ENCODE measurements at places on chromosomes 2 and 18.

GRCh38 chr2:64108666-64109241, 35.5 kb downstream of the PELI1 start:
- DNase-seq = no peak

GRCh38 chr18:32469190-32469651, 1.5 kb downstream of the GAREM1 start:
- DNase-seq = peak; percentile 41

DNA sequence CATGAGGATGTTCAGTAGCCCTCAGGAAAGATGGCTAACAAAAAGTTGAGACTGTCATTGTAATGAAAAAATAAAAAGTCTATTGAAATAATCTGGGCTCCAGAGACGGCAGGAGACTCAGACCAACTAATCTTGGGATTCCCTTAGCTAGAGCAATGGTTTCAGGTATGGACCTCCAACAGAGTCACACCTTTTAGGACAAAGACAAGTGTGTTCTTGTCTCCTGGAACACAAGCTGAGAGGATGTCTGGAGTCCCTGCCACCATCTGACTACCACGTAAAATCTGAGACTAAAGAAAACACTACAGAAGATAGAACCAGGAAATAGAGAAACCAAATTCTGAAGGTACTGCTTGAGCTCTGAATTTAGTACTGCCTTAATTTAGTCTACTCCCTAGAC, 103.3 kb upstream of the RBBP8 start:
- no peak for DNase-seq

- no peak for DNase-seq
These were observed 108.5 kb downstream of the SOCS6 start for GRCh38 chr18:70397259-70397925.

DNA sequence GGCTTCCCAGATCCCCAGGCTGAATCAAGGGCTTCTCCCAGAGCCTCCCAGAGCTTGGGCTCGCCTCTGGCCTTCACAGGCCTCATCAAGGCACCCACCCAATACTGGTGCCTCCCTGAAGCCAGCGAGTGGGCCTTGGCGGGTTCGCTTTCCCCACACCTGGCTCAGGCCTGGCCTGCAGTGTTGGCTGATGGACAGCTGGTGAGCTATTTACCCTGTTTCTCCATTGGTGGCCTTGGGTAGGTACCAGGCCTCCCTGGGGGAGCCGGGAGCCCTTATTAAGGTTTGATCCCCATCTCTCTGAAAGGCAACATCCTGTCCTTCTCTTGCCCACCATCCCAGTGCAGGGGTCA, 18.2 kb upstream of the DUSP2 start:
- no peak for DNase-seq

DNA sequence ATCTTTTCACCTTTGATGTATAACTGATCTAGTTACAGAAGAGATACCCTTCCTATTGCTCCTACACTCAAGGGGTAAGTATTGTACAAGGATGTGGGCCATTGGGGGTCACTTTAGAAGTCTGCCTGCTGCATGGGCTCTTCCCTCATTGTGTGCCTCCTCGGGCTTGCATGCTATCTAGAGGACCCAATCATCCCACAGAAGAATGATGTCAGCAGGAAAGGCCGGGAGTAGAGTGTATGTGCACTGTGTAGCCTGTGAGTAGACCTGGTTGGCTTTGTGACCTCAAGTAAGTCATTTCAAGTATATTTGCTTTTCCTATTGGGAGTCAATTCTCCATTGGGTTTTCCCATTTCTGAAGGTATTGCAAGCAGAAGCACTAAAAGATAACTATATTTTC, 129.5 kb upstream of the TRIB2 start:
- DNase-seq = no peak

DNA sequence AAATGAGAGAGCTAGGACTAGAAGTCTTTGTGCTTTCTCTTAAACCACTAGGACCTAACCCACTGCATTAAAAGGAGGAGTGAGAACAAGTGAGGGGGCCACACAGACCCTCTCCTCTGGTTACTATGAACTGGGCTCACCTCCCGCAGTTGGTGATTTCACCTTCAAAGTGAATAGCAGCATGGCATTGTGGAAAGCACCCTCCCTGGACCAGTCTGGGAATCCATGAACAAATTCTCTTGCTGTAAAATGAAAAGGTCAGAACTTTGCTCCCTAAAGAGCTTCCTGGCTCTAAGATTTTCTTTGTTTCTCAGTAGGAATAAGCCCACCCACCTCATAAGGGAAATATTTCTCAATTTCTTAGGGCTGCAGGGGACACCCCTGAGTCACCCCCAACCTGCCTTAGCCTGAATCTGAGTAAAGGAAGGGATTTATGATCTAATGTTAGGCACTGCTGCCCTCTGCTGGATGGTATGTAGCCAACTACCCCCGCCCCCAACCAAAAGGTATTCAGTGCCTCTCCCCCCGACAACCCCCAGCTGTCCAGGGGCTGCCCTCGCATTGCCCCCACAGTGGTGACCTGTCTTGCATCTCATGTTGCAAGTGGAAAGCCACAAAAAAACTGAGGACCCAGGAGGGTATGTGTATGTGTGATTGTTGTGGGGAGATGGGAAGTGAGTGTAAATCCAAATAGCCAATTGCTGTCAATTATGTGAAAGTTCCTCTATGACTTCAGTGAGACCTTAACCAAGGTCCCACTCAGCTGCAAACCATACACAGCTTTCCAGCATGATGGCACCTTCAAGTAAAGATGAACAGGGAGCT, 230.9 kb upstream of the SLC14A2 start:
- DNase-seq = peak; percentile 61

DNA sequence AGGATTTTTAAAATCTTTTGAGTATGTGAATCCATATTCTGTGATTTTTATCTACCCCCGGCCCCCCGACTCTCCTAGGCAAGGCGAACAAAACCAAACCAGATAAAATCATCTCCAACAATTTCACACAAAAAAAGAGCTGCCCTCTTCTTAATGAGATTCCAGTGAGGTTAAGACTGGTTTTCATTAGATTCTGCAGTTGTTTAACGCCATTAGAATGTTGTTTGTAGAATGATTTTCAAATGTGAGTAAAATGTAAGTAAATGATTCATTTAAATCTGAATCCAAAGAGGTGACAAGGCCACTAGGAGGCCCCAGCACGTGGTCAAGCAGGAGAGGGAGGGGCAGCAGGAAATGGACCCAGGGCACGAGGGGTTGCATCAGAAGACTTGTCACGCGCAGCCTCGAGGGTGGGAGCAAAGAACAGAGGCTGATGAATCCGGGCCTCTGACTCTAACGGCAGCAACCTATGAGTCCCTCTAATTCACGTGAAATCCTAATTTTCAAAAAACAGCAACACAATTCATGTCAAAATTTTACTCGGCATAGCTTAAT, 24.3 kb upstream of the KLHL29 start:
- no peak for DNase-seq

DNA sequence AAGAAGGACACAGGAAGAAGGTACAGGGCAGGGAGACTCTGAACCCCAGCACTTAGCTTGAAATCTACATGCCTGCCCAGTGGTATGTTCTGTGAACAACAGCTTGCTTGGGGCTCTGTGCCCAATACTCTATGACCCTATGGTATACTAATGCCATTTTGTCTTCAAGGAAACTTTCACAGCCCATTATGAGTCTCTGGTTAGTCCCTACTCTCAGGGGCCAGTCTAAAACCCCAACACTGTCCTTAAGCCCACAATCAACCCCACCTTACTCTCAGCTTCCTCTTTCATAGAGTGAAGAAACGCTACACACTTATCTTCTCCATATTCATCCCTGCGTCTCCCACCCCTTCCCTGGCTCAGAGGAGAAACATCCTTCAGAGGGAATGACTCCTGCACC, 16.0 kb downstream of the NEB start:
- DNase-seq = no peak

- no peak for DNase-seq
These were observed 28.1 kb downstream of the CEP192 start for GRCh38 chr18:13019301-13019700.

DNA sequence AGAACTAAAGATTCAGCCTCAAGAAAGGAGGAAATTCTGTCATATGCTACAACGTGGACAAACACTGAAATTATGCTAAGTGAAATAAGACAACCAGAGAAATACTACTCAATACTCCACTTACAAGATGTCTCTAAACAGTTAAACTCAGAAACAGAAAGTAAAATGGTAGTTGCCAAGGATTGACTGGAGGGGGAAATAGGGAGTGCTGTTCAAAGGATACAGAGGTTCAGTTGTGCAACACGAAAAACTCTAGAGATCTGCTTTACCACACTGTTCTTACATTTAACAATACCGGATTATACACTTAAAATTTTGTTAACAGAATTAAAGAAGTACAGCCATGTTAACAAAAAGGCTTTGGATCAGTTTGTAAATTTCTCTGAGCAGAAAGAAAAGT, 39.8 kb upstream of the C2orf15 start:
- DNase-seq = peak; percentile 13

DNA sequence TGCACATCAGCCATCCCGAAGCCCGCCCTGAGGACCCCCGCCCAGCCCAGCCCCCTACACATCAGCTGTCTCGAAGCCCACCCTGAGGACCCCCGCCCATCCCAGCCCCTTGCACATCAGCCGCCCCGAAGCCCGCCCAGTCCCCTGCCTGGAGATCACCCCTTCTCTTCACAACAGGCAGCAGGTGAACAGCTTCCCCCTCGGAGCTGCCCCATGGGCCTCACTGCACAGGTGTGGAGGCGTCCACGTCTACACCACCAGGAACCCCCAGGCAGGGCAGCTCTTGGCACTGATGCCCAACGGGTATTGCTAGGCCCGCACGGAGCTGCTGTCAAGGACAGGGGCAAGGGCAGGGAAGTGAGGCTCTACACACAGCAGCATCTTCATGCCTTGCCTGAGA, 137.6 kb downstream of the HDAC4 start:
- DNase-seq = no peak

DNA sequence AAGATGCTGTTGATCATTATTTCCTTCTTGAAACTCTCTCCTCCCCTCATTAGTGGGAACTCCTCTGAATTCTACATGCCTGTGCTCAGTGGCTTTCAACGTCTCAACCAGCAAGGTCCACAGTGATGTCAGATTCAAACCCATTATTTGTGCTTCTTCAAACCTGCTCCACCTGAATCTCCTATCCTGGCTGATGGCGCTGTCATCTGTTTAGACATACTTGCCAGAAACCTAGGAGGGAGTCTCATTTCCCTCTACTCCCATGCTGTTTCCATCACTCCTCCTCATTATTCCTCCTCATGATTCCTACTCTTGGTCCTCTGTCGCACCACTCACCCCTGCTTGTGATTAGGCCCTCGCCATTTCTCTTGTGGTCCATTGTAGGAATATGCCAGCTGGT, 2.9 kb upstream of the LPIN2 start:
- DNase-seq = no peak

GRCh38 chr2:173739006-173739405, 226.2 kb downstream of the SP3 start:
- DNase-seq = peak; percentile 45

GRCh38 chr2:72083751-72084583, 63.7 kb downstream of the CYP26B1 start:
- DNase-seq = no peak

Data from hindlimb muscle (tissue), 1 donor.